Lower lobe of right lung (tissue), 2 donors: ENCODE measurements at places on chromosomes 2 and 18. TPM values are rescaled to one million over a fixed set of nuclear protein-coding genes. Genes with fewer than 3 reads are reported as not detected.

- H3K4me1 ChIP-seq, result no peaks in the 10 kb centered on the region
- H3K4me3 ChIP-seq, result no peak overlapping the region
- H3K27me3 ChIP-seq, result peaks cover 4% of the 10 kb centered on the region
- no peak for DNase-seq
Observed at GRCh38 chr2:11729362-11730212, 16.8 kb upstream of the LPIN1 start.

- no peak overlapping the region for H3K4me3 ChIP-seq
- H3K27ac ChIP-seq, result no peak overlapping the region
- no peaks in the 10 kb centered on the region for H3K27me3 ChIP-seq
- no peak for DNase-seq
- H3K36me3 ChIP-seq, result no peaks in the 10 kb centered on the region
- no peaks in the 10 kb centered on the region for H3K4me1 ChIP-seq
Observed at GRCh38 chr2:212157012-212157411, 381.6 kb downstream of the ERBB4 start.

GRCh38 chr18:56161566-56162260, 476.7 kb downstream of the TXNL1 start:
- H3K4me1 ChIP-seq, result peaks cover 15% of the 10 kb centered on the region
- no peaks in the 10 kb centered on the region for H3K36me3 ChIP-seq
- DNase-seq, result no peak
- no peak overlapping the region for H3K4me3 ChIP-seq

DNA sequence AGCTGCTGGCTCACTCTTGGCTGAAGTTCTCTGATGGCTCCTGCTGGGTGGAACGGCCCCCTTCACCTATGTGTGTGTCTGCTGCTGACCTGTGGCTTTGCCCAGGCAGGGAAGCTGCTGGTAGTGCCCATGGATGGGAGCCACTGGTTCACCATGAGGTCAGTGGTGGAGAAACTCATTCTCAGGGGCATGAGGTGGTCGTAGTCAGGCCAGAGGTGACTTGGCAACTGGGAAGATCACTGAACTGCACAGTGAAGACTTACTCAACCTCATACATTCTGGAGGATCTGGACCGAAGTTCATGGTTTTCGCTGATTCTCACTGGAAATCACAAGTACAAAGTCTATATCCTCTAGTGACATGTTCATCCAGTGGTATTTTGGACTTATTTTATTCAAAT, 13.9 kb upstream of the UGT1A8 start:
- H3K27me3 ChIP-seq, result no peaks in the 10 kb centered on the region
- no peak overlapping the region for H3K4me3 ChIP-seq
- H3K36me3 ChIP-seq, result no peaks in the 10 kb centered on the region

- no peaks in the 10 kb centered on the region for H3K36me3 ChIP-seq
- no peaks in the 10 kb centered on the region for H3K27me3 ChIP-seq
- H3K4me3 ChIP-seq, result peak overlapping the region; percentile 91
- peaks cover 48% of the 10 kb centered on the region for H3K4me1 ChIP-seq
- DNase-seq, result no peak
Observed at GRCh38 chr2:227474410-227474809, 2.5 kb downstream of the AGFG1 start.

The EMX1 gene
- total RNA-seq, result not detected
